ENCODE measurements at places on chromosomes 16 and 17.

- DNase-seq = no peak
Measured at GRCh38 chr17:76538281-76538931, 897 bp upstream of the CYGB start.

DNA sequence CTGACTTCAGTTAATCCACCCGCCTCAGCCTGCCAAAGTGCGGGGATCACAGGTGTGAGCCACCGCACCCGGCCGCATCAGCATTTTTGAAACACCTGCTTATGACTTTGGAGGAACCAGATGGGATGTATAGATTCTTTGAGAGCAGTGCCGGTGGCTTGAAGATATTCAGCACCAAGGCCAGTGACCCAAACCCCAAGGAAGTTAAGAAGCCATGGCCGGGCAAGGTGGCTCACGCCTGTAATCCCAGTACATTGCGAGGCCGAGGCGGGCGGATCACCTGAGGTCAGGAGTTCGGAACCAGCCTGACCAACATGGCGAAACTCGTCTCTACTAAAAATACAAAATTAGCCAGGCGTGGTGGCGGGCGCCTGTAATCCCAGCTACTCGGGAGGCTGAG, 43.9 kb downstream of the TRARG1 start:
- no peak for DNase-seq

- DNase-seq = peak; percentile 8
Measured at GRCh38 chr17:79707931-79708891, 22.5 kb upstream of the ENPP7 start.

GRCh38 chr17:37130984-37131446, 182.3 kb downstream of the AATF start:
- DNase-seq = no peak

- peak; percentile 30 for DNase-seq
Measured at GRCh38 chr17:50177983-50178834, 12.4 kb downstream of the SGCA start.

DNA sequence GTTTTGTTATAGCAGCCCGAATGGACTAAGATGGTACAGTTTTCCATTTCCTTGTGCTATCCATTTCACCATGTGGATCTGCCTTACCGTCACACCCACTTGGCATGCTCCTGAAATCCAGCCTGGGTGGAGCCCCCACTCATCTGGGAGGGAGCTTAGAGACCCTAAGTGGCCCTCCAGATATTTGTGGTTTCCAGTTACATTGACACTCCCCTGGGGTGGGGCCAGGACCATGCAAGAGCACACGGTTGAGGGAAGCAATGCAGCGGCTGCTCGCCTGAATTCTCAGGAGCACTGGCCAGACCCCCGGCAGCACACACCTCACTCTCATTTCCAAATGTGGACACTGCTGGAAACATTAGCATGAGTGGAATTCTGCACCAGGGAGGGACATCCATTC, 231.1 kb downstream of the UTP18 start:
- no peak for DNase-seq

DNA sequence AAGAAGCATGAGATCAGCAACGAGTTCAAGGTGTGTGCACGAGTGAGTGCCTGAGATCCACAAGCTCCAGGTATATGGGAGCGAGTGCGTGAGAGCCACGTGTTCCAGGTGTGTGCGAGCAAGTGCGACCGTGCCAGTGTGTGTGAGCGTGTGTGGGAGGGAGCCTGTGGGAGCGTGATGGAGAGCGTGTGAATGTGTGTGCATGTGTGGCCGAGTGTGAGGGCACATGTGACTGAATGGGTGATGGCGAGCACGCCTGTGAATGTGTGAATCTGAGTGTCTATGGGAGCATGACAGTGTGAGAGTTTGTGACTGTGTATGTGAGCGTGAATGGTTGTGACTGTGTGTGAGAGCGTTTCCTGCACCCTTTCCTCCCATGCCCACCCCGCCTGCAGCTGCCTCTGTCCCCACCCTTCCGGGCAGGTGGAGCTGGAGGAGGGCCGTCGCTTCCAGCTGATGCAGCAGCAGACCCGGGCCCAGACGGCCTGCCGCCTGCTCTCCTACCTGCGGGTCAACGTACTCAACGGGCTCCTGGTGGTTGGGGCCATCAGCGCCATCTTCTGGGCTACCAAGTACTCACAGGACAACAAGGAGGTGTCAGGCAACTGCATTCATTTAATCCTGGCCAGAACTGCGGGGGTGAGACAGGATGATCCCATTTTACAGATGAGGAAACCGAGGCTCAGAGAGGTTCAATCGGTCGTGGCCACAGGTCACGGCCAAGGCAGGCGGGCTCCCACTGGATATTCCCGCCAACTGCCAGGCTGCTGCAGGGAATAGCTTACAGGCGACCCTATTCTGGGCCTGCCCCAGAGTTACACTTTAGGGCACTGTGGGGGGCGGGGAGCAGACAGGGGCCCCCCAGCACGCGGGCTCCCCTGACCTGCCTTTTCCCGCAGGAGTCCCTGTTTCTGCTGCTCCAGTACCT, 3.7 kb downstream of the TMC8 start:
- DNase-seq = peak; percentile 63

DNA sequence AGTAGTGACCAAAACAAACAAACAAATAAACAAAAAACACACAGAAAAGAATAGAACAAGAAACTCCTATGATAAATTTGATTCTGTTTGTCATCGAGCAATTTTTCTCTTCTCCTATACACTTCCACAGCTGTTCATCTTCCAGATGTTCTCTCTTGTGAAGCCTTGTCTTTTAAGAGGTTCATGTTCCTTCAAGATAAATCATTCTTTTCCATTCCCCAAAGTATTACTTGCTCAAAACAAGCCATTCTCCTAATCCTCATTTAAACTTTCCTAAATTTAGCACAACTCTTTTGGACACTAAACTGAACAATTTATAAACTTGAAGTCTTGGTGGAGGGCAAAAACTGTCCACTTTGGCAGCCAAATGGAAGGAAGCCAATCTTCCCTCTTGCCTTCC, 103.3 kb downstream of the ABCA8 start:
- DNase-seq = no peak

DNA sequence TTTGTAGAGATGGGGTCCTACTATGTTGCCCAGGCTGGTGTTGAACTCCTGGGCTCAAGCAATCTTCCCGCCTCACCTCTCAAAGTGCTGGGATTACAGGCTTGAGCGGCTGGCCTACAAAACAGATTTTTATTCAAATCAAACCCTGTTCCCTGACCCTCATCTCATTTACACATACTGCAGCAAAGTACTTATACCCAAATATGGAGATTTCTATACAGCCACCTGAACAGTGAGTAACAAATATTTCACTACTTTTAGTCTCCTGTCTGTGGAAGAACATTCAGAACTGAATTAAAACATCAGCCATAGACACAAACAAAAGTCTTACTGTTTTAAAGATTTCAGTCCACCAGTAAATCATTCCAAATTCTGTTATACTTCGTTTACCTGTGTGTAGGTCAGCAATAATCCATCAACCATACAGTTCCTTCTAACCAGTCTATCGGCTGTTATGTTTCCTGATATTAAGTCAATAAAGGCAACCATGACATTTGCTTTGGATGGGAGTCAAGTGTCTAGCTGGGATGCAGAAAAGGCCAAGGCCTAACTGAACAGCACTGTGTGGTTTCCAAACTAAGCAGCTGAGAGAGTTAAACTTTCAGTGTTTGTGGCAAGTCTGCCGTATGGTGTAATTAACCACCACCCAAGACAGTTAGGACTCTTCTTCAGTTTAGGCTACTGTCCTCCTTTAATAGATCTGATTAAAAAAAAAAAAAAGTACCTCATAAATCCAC, 22.3 kb downstream of the ERN1 start:
- no peak for DNase-seq

DNA sequence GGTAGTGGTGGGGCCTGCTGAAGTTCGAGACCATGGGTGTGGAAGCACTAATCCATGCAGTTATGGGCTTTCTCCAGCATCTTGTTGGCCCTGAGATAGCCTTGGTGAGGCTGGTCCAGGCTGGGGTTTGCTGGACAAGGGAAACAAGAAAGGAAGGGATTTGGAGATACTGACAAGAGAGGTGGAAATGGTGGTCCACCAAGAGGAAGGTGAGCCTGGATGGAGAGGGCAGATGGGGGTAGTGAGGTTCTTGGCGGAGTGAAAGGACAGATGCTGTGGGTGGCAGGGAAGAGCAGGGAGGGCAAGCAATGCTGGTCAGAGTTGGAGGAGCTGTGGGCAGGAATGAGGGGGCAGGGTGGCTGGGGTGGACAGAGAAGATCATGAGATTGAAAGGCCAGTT, 5.5 kb upstream of the SMPD3 start:
- DNase-seq = no peak

- no peak for DNase-seq
Measured at GRCh38 chr16:83215406-83216001, 588.7 kb downstream of the CDH13 start.

DNA sequence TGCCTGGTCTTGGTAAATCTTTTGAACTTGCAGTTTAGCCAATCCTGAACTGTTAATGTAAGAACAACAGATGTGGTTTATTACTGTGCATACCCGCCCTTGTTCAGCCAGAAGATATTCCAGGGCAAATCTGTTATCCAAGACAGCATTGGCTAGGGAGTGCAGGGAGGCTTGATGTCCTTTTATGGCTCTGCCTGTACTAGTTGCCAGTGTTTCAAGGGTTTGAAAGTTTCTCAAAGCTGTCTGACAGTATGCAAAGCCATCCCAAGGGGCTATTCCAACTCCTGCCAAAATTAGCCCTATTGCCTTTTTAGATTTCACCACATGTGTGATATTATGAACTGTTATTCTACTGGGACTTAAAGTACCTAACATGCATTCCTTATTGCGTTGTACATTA, 30.1 kb downstream of the LCMT1 start:
- no peak for DNase-seq

GRCh38 chr17:66448026-66448639, 145.7 kb downstream of the PRKCA start:
- no peak for DNase-seq

DNA sequence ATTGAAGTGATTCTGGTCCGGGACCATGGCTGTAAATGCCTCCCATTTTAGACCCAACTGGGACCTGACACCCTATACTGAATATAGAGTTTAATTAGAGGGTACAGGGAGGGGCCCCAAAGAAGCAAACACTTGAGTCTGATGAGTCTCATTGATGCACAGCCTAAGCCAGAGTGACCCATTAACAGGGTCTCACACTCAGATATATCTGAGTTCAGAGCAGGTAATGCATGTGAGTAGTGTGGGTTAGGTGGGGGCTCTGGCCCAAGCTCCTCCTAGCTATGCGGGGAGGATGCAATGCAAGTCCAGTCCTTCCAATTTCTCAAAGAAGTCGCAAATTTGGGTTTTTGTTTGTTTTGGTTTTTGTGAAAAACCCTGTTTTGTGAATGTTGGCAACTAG, 17.1 kb upstream of the MARCHF10 start:
- no peak for DNase-seq

DNA sequence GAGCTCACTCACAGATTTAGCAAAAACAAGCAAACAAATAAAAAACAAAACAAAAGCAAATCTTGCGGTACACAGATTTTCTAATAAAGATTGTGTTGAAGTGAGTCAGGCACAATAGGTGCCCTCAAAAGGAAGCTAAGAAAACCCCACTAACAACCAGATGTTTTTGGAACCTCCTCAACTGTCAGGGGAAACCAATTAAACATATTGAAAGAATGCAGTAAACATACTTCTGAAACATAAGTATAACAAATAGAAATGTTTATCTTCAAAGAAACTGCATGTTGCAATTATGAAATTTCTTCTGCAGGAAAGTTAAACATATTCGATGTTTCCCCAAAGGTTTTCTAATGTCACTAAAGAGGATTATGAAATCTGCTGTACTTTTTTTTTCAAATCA, 110.5 kb upstream of the CORO6 start:
- DNase-seq = no peak

DNA sequence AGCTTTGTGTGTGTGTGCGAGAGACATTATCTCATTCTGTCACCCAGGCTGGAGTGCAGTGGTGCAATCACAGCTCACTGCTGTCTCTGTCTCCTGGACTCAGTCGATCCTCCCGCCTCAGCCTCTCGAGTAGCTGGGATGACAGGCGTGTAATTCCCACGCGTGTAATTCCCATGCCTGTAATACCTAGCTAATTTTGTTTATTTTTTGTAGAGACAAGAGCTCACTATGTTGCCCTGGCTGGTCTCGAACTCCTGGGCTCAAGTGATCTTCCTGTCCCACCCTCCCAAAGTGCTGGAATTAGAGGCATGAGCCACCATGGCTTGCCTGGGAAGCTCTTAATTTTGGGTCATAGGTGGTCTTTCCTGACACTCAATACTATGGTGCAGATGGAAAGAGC, 205.3 kb upstream of the TNRC6C start:
- DNase-seq = no peak

DNA sequence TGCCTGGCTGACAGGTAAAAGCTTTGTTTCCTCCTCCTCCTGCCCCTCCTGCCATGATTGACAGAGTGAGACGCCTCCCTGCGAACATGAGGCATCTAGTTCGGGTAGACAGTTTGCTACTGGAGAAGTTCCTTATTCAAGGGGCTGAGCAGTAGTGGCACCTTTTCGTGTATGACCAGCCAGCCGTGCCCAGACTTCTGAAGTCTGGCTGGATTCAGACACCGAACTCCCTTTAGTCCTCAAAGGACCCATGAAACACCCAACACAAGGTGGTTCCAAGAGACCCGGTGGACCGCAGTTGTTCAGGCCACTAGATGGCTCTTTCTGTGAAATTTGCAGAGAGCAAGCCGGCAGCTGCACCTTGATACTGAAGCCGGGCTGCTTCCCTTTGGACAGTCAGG, 192.8 kb downstream of the XYLT1 start:
- DNase-seq = no peak

DNA sequence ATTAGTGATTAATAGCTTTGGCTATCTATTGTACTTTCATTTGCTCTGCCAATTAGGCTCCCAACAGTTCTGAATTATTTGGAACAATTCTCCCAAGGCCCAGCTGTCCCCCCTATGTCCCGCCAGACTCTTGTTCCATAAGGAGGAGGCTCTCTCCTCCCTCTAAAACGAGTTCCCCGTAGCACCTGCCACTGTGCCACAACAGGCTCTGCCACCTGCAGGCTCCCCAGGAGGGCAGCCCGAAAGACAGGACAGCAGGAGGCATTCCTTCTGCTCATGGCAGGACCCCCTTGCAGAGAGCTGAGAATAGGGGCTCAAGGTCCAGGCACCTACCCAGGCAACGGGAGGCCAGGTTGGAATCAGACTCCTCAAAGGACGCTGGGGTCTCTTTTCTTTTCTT, 9.0 kb downstream of the PITPNM3 start:
- DNase-seq = no peak

GRCh38 chr16:85654251-85655095, 34.3 kb downstream of the GINS2 start:
- no peak for DNase-seq
